Activated CD4-positive, alpha-beta T cell treated with anti-CD3 and anti-CD28 coated beads, Interleukin-2, Interleukin-6, amounts not matched to agents 100 ng/mL and 50 ng/mL, durations not matched to agents 16 hours and 8 hours (primary cell): ENCODE measurements at places on chromosomes 7 and 10.

- no peak for DNase-seq
These were observed 117.1 kb upstream of the DPP6 start for GRCh38 chr7:153935095-153935494.

DNA sequence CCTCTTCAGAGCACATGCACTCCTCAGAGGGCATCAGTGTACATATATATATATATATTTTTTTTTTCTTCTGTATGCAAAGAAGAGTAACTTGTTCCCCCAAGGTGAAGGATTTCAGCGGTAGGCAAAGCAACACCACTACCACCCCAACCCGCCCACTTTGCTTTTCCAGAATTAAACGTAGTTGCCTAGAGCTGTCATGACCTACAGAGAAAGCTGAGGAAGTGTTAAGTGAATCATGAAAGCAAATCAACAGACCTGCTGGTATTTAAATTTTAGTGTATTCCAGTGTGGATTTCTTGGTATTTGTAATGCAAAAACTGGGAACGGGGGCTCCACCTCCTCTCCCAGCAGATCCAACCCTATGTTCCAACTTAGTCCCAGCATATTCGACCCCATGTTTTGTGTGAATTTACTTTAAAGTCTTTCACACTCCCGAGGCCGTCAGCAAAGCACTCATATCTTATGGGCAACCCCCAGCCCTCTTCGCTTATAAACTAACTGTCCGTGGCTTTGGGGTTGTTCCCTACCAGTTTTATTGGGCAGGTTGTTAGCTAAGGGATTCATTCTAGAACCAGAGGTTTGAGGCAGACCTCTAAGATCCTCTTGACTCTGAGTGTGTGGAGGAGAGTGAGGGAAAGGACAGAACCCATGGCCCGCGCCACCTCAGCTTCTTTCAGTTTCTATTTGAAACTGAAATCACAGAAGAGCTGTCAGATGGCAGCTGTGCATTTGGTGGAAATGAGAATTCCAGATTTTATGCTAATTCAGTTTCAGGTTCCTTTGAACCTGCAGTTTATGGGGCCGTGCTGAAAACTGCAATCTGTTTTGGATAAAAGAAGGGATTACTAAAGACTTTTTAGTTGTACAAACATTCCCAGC is 450.2 kb upstream of the GALNT17 start:
- peak; percentile 61 for DNase-seq

- DNase-seq, result no peak
These were observed 13.9 kb upstream of the CLEC2L start for GRCh38 chr7:139509535-139509934.

DNA sequence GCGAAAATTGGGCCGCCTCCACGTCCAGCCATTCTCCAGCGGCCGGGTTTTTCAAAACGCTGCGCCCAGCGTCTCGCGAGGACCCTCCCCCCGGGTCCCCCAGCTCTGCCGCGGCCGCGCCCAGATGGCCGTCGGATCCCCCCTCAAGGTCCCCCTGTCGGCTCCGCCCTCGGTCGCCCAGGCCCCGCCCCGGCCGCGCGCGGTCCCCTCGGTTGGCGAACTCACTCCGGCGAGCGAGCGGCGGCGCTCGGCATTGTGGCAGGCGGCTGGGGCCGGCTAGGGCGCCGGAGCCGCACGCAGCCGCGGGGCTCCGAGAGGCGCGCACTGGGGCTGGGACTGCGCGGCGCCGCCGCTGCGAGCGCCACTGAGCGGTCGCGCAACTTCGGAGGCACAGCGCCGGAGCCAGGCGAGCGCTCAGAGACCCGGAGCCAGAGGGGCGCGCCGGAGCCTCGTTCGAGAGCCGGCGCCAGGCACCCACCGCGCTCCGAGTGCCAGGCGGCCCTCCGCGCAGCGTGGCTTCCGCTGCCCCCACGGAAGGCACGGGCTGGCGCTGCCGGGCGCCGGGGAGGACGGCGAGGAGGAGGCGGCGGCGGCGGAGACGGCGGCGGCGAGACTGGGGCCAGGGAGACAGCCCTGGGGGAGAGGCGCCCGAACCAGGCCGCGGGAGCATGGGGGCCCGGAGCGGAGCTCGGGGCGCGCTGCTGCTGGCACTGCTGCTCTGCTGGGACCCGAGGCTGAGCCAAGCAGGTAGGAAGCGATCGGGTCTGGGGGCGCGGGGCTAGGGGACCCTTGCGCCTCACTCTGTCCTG is at the start of gene UNC5B:
TSS of gene UNC5B (plus strand) at position 253 of the 809 bp plus-strand sequence. CDS start at position 669, 416 bp downstream.
- DNase-seq, result peak; percentile 72

GRCh38 chr10:100370714-100371481 is 23.9 kb downstream of the SCD start:
- peak; percentile 75 for DNase-seq

DNA sequence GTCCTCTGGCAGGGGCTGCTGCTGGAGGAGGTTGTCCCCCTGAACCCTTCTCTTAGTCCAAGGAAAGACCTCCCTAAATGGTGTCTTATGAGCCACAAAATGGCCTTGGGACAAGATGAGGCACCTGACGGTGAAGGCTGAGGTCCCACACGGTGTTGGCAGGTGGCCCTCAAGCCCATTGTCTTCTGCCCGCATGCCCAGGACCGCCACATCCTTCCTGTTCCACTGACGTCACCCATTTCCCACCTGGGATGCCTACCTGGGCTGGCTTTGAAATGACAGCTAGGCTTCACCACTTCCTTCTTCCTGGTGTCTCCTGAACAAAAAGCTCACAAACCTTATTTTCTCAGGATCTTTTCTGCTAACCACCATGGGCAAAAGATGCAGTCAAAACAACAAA is 2.1 kb upstream of the DMBT1 start:
- no peak for DNase-seq

DNA sequence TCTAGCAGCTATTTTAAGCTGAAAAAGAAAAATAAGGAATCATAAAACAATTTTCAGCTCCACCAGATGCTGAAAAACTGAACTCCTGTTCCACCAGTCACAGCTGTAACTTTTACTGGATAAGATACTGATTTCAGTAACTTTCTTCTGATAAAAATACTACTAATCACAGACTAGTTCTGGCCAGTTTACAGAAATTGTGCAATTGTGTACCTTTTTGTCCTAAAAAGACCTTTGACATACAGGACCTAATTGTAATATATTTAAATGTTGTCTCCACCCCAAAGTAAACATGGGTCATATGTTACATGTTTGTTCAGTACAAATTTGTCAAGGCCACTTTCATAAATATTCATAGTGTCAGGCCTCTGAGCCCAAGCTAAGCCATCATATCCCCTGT is 27.1 kb upstream of the PIP start:
- no peak for DNase-seq

GRCh38 chr10:2951235-2951835 is 116.0 kb upstream of the PFKP start:
- peak; percentile 65 for DNase-seq

- DNase-seq, result no peak
These were observed 237.2 kb downstream of the BUB3 start for GRCh38 chr10:123391275-123392028.

DNA sequence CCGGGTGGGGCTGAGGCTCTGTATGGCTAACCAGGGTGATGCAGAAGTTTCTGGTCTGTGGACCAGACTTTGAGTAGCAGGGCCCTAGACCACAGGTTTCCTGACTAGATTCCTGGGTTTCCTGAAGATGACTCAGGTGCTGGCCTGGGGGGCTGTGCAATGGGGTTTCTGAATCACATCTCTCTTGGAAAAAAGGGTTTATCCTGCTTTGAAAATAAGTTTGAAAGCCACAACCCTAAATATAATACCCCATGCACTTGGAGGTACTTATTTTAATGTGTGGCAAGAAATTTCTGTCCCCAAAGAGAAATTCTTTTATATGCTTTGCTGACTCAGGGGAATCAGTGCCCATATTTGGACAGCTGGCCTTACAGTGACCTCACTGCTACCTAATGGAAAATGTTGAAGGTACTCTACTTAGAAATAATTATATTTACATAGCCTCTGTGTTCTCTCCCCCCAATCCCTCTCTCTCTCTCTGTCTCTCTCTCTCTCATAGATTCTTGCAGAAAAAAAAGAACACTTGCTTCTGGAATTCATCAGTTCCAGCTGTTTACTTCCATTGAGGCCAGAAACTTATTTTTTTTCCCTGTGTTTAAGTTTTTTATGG is 184.4 kb upstream of the LYZL2 start:
- no peak for DNase-seq

DNA sequence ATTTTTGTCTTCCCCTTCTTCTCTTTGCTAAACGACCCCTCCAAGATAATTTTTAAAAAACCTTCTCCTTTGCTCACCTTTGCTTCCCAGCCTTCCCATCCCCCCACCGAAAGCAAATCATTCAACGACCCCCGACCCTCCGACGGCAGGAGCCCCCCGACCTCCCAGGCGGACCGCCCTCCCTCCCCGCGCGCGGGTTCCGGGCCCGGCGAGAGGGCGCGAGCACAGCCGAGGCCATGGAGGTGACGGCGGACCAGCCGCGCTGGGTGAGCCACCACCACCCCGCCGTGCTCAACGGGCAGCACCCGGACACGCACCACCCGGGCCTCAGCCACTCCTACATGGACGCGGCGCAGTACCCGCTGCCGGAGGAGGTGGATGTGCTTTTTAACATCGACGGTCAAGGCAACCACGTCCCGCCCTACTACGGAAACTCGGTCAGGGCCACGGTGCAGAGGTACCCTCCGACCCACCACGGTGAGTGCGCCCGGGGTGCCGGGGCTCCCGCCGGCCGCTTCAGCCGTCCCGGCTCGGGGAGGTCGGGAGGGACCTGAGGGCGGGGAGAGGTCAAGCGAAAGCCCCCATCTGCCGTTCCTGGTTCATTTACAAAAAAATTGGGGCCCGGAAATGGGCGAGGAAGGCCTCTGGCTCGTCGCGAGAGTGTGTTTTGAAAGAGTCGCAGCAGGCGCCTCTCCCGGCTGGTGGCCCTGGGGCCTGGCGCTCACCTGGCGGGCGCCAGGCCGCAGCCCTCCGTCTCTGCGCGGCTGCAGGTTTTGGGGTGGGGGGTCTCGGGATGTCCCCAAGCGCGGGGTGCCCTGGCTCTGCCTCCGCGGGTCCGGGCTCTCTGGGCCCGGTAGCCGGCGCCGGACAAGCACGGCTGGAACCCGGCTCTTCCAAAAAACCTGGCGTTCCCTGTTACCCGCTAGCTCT is 1.2 kb downstream of the GATA3 start:
- peak; percentile 54 for DNase-seq

GRCh38 chr7:3578399-3578798 is 277.3 kb downstream of the SDK1 start:
- no peak for DNase-seq

DNA sequence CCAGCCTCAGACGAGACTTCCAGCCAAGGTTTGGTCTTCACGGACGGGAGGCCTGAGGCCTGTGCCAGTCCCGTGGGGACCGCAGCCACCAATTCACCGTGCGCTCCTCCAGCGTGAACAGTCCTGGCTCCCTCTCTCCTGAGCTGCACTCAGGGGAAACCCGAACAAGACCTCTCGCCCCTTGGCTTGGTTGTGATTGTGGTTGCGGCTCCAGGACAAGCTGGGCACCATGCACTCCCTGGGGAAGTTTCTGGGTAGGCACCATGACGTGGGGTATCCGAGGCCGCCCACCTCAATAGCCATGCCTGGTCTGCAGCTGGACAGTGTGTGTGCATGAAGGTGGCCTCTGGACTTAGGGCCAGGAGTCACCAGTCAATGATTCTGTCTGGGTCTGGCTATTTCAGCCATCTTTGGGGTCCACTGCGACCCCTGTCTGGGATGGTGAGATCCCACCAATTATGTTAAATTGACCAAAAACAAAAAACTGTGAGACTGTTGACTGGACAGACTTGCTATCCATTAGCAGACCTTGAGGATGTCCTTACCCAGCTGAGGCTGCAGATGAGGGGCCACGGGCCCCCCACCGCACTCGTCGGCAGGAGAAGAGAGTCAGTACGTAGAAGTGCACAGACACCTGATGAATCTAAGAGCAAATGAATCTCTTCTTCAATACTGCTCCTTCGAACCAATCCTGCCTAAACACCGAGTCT is 33.5 kb upstream of the EN2 start:
- DNase-seq, result no peak

GRCh38 chr10:108753326-108753725 is 1170.0 kb downstream of the XPNPEP1 start:
- no peak for DNase-seq

GRCh38 chr7:26398427-26398755 is 106.7 kb downstream of the SNX10 start:
- DNase-seq, result peak; percentile 36

DNA sequence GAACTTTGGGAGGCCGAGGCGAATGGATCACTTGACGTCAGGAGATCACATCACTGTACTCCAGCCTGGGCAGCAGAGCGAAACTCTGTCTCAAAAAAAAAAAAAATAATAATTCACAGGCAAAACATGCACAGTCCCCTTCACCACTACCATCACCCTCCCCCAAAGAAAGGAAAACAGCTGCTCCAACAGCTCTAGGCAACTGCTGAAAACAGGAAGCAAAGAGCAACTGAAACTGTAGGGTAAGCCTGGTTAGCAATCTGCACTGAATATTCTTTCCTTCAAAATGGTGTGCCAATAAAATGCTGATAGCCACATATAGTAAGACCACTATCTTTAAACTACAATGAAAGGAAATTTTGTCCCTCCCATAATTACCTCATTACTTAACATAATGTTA is 11.8 kb downstream of the NT5C2 start:
- peak; percentile 23 for DNase-seq

DNA sequence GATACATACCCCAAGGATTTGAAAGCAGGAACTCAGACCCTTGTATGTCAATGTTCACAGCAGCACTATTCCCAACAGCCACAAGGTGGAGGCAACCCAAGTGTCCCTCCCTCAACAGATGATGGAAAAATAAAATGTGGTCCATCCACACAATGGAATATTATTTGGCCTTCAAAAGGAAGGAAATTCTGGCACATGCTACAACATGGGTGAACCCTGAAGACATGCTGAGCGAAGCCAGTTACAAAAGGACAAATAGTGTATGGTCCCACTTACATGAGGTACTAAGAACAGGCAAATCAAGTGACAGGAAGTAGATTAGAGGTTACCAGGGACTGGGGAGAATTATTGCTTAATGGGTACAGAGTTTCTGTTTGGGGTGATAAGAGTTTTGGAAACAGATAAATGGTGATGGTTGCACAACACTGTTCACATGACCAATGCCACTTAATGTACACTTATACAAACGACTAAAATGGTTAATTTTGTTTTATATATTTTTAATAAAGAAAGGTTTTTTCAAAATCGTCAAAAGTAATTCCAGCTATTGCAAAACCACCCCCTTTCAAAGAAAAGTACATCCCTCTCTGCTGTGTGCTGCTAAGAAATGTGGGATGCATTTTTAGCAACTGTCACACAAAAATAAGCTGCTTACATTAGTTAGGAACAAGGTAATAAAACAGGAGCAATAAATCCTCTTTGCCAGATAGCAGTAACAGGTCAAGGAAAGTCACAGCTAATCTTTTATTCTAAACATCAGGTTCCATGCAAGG is 85.7 kb downstream of the GRB10 start:
- peak; percentile 9 for DNase-seq

DNA sequence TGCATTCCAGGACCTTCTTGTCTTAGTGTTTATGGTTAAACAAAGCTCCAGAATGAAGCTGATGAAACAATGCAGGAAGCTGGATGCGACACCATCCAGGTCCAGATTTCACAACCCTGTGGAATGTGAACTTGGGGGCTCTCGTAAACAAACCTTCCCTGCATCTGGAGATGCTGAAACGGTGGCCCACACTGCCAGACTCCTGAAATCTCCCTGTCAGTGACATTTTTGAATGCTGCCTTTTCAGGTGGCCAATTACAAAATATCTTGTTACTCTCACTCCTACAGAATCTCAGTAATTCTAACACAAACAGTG is 18.8 kb downstream of the VIPR2 start:
- no peak for DNase-seq

GRCh38 chr7:12861070-12861469 is 173.6 kb downstream of the ARL4A start:
- no peak for DNase-seq

- no peak for DNase-seq
These were observed 45.6 kb upstream of the FZD9 start for GRCh38 chr7:73387908-73388414.
